ENCODE measurements at places on chromosomes 7 and 10.

DNA sequence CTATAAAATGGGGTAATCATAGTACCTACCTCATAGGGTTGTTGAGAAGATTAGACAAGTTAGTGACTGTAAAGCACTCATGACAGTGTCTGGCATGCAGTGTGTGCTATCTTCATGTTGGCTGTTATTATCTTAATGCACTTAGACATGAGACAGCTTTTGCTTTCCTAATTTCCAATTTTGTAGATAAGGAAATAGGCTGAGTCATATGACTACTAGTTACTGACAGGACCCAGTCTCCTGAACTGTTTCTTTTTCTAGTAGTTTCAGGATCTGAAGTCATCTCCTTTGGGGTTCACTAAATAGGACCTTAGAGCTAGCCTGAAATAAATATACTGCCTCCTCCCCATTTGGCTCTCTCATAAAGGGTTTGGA lies 74.2 kb downstream of the SNX10 start:
- no peak overlapping the region for H3K4me3 ChIP-seq
- H3K27ac ChIP-seq, result no peak overlapping the region
- peaks cover 16% of the 10 kb centered on the region for H3K36me3 ChIP-seq

DNA sequence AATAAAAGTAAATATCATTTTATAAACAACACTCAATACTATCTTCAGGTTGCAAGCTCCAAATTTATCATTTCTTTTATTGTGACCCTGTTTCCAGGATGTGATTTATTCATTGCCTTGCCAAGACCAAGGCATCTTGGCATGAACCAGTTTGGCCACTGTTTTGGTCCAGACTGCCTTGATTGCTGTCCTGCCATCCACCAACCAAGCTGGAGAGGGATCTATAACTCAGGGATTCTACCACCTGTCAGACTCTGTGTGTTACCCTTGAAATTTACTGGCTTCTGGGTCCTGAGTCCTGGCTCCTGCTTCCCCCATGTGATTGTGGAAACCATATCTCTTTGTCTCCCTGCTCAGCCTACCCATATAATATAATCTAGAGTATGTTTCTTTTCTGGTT lies 343.0 kb downstream of the GPAM start:
- H3K27me3 ChIP-seq, result no peaks in the 10 kb centered on the region
- H3K27ac ChIP-seq, result no peak overlapping the region
- no peaks in the 10 kb centered on the region for H3K4me1 ChIP-seq
- no peaks in the 10 kb centered on the region for H3K36me3 ChIP-seq

- DNase-seq, result no peak
- H3K4me1 ChIP-seq, result peaks cover 8% of the 10 kb centered on the region
- no peak overlapping the region for H3K27ac ChIP-seq
These were observed 68.5 kb upstream of the ZNF746 start for GRCh38 chr7:149566103-149566502.

DNA sequence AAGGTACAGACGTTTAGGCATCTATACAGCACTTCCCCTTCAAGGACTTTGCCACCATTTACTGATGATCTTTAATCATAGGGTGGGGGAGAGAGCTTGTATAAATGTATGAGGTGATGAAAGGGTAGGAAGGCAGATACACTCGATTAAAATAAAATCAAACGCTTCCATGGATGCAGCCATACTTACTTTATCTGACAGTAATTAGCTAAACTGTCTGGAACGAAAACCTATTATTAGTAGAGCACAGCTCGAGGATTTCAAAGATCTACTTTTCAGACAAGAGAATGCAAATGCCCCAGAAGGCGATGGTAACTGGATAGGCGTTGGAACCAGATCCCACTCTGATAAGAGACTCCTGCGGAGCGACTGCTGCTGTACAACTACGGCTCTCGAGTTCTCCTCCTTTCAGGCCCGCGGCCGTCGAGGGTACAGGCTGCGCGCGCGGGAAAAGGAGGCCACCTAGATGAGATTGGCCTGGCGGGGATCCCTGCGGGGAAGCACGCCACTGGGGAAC lies 3.1 kb upstream of the NKX2-3 start:
- H3K4me3 ChIP-seq, result peak overlapping the region; percentile 22
- H3K4me1 ChIP-seq, result peaks cover 17% of the 10 kb centered on the region
- peak overlapping the region; percentile 12 for H3K27ac ChIP-seq
- H3K36me3 ChIP-seq, result no peaks in the 10 kb centered on the region
- peaks cover 86% of the 10 kb centered on the region for H3K27me3 ChIP-seq

- no peaks in the 10 kb centered on the region for H3K27me3 ChIP-seq
- H3K4me1 ChIP-seq, result no peaks in the 10 kb centered on the region
- no peak overlapping the region for H3K27ac ChIP-seq
- no peaks in the 10 kb centered on the region for H3K36me3 ChIP-seq
These were observed 127.6 kb downstream of the TNS3 start for GRCh38 chr7:47454069-47454973.

DNA sequence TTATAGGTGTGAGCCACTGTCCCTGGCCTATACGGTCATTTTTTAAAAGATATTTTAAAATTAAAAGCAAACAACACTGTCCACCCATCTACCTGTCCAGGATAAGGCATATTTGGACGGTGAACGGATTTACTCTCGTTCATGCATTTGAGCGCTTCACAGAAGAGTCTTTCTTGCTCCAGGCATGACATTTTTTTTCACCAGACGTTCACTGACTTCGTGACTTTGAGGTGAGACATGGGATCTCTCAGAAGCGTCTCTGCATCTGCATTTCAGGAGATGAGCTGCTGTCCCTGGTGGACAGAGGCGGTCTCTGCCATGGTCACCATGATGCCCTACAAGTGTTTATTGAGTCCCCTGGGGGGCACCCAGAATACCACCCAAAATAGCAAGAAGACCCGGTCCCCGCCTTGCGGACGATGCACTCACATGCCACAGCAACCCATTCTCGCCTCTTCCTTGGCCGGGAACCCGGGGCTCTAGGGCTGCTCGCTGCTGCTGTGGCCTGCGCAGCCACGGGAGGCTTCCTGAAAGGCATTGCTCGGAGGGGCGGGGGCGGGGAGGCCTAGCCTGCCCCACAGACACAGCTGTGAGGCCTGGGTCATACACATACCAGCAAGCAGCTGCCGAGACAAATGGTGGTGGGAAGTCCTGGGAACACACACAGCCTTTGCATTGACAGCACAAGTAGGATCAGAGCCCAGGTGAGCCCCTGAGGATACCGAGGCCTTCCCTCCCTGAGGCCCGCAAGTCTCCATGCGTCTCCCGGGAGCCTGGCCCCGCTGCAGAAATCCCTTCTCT lies 84.4 kb downstream of the RGS10 start:
- peaks cover 8% of the 10 kb centered on the region for H3K36me3 ChIP-seq
- H3K27me3 ChIP-seq, result no peaks in the 10 kb centered on the region
- H3K4me3 ChIP-seq, result no peak overlapping the region

- no peak overlapping the region for H3K27ac ChIP-seq
- H3K27me3 ChIP-seq, result no peaks in the 10 kb centered on the region
- no peaks in the 10 kb centered on the region for H3K4me1 ChIP-seq
- no peak for DNase-seq
- H3K36me3 ChIP-seq, result no peaks in the 10 kb centered on the region
- no peak overlapping the region for H3K4me3 ChIP-seq
These were observed 624.6 kb downstream of the CALN1 start for GRCh38 chr7:71787513-71787912.

DNA sequence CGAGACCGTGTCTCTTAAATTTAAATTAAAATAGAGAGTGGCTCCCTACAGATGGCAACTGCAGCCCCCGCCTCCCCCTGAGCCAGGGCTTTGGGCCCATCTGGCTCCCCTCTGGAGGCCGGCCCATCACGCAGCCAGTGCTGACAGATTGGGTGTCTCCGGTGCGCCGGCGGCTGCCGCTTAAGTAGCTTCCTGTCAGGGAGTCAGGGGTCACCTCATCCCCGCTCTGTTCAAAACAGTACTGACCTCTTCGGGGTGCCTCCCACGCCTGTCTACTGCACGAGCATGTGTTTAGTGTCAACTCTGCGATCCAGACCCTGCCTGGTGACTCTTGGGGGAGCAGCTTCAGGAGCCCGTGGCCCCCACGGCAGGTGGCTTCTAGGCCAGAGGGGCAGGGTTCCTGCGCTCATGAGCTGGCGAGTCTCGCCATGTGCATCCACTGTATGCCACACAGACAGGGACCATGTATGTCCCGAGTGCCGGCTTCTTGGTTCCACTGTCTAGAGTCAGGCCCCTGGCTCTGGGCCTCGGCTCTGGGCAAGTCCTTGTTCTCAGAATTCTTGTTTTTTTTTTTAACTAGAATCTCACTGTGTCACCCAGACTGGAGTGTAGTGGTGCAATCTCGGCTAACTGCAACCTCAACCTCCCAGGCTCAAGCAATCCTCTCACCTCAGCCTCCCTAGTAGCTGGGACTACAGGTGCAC lies 36.1 kb downstream of the KCTD7 start:
- H3K4me1 ChIP-seq, result peaks cover 1% of the 10 kb centered on the region
- no peak overlapping the region for H3K27ac ChIP-seq
- DNase-seq, result no peak
- H3K36me3 ChIP-seq, result peaks cover 5% of the 10 kb centered on the region
- no peak overlapping the region for H3K4me3 ChIP-seq
- no peaks in the 10 kb centered on the region for H3K27me3 ChIP-seq

- peaks cover 33% of the 10 kb centered on the region for H3K27me3 ChIP-seq
- no peaks in the 10 kb centered on the region for H3K4me1 ChIP-seq
- H3K4me3 ChIP-seq, result no peak overlapping the region
- H3K36me3 ChIP-seq, result no peaks in the 10 kb centered on the region
- DNase-seq, result no peak
These were observed 78.0 kb upstream of the MACROH2A2 start for GRCh38 chr10:69974551-69975155.

DNA sequence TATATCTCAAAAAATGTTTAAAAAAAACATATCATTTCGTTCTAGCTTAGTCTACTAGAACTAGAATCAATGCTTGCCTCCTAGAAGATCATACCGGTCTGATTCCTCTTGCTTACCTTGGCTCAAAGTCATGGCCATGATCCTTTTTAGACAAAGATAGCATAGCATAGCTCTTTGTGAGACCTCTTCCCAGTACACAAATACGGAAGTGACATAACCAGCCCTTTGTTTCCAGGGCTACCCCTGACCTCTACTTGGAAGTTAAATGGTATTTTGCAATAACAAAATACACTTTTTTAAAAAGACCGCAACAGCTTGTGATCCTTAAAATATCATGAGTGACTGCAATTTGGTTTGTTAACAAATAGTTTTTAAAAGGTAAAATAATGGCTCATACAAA lies 130.7 kb upstream of the NOBOX start:
- DNase-seq, result no peak
- H3K27ac ChIP-seq, result no peak overlapping the region
- peaks cover 3% of the 10 kb centered on the region for H3K4me1 ChIP-seq
- H3K4me3 ChIP-seq, result no peak overlapping the region
- H3K36me3 ChIP-seq, result no peaks in the 10 kb centered on the region
- H3K27me3 ChIP-seq, result no peaks in the 10 kb centered on the region

DNA sequence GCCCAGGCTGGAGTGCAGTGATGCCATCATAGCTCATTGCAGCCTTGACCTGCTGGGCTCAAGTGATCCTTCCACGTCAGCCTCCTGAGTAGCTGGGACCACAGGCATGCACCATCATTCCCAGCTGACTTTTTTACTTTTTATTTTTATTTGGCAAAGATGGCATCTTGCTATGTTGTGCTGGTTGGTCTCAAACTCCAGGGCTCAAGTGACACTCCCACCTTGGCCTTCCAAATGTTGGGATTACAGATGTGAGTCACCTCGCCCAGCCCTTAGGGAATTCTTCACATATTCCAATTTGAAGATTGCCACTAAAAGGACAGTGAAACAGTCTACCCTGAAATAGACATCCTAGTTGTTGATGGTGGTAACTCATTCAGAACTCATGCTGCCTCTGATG lies 27.7 kb downstream of the SUGCT start:
- H3K4me3 ChIP-seq, result no peak overlapping the region
- no peaks in the 10 kb centered on the region for H3K4me1 ChIP-seq
- DNase-seq, result no peak
- H3K27me3 ChIP-seq, result no peaks in the 10 kb centered on the region

DNA sequence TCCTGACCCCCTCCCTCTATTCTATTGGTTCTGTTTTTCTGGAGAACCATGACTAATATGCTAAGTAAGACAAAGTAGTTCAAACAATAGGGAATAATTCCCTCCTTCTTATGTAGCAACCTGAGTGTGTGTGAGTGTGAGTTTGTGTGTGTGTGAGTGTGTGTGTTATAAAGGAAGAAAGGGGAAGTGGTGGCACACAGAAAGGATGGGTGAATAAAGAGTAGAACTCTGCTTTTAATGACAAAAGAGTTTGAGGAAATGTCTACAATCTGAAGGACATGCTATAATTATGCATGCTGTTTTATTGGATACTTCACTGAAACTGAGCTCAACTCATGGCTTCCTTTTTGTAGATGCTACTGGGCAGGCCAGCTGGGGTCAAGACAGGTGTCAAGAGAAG lies 489.5 kb downstream of the REEP3 start:
- H3K4me3 ChIP-seq, result no peak overlapping the region
- H3K4me1 ChIP-seq, result no peaks in the 10 kb centered on the region

GRCh38 chr7:43572516-43573049 lies 10.3 kb upstream of the STK17A start:
- no peaks in the 10 kb centered on the region for H3K27me3 ChIP-seq
- no peaks in the 10 kb centered on the region for H3K36me3 ChIP-seq
- H3K4me1 ChIP-seq, result peaks cover 27% of the 10 kb centered on the region
- peak overlapping the region; percentile 8 for H3K27ac ChIP-seq
- peak; percentile 82 for DNase-seq
- H3K4me3 ChIP-seq, result no peak overlapping the region

GRCh38 chr7:123763191-123763661 lies 14.4 kb upstream of the WASL start:
- peaks cover 12% of the 10 kb centered on the region for H3K27me3 ChIP-seq
- H3K36me3 ChIP-seq, result no peaks in the 10 kb centered on the region
- DNase-seq, result no peak
- H3K4me1 ChIP-seq, result no peaks in the 10 kb centered on the region
- no peak overlapping the region for H3K27ac ChIP-seq

DNA sequence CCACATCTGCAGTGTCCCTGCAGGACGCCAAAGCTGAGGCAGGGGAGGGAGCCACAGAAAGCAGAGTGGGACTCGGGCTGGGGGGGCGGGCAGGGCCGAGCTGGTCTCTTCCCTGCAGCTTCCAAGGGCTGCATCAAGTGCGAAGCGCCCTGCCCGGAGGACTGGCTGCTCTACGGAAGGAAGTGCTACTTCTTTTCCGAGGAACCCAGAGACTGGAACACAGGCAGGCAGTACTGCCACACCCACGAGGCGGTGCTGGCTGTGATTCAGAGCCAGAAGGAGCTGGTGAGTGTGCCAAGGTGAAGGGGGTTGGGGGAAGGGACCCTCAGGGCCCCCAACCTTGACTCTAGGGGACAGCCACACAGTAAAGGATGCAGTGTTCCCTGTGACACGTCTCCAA lies 16.7 kb downstream of the CLEC2L start:
- no peaks in the 10 kb centered on the region for H3K4me1 ChIP-seq
- no peak for DNase-seq
- peaks cover 14% of the 10 kb centered on the region for H3K27me3 ChIP-seq
- H3K36me3 ChIP-seq, result no peaks in the 10 kb centered on the region
- H3K4me3 ChIP-seq, result no peak overlapping the region

DNA sequence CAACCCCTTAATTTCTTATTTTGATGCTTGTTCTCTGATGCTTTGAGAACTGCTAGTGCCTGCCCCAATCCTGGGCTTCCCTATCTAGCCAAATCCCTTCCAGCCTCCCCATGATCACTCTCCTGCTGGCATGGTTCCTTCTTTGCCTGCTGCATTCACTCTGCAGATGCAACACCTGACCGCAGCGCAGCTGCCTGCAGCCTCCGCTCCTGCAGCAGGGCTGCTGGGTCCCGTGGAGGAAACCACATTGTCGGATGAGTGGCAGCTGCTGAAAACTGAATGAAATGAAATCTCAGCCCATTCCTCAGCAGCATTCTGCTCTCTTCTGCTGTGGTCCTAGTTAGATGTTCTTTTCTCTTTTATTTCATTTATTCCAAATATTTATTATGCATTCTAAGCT lies 320.3 kb downstream of the CCDC3 start:
- H3K27ac ChIP-seq, result no peak overlapping the region
- H3K27me3 ChIP-seq, result peaks cover 1% of the 10 kb centered on the region
- H3K4me1 ChIP-seq, result peaks cover 4% of the 10 kb centered on the region
- peak overlapping the region; percentile 22 for H3K4me3 ChIP-seq
- H3K36me3 ChIP-seq, result no peaks in the 10 kb centered on the region

Data from activated CD4-positive, alpha-beta T cell treated with anti-CD3 and anti-CD28 coated beads, Interleukin-2, amount 10 ng/mL, durations not matched to agents 24 days and 14 days (primary cell).